Activated CD8-positive, alpha-beta memory T cell treated with anti-CD3 and anti-CD28 coated beads, Interleukin-2, amount 10 ng/mL, durations not matched to agents 7 days and 5 days (primary cell): ENCODE measurements at places on chromosomes 7 and 10. TPM values are rescaled to one million over a fixed set of nuclear protein-coding genes. Genes with fewer than 3 reads are reported as not detected.

Gene BTBD16
- not detected for total RNA-seq

Gene DGKI
- 2.2 TPM for total RNA-seq

Gene ADCY1
- 6.7 TPM for total RNA-seq

GRCh38 chr7:31398815-31399214, 58.3 kb upstream of the NEUROD6 start:
- no peak for DNase-seq

Gene BLNK
- not detected for total RNA-seq

GRCh38 chr7:77877791-77878190, 79.2 kb downstream of the PHTF2 start:
- no peak for DNase-seq

Gene LRRC18
- not detected for total RNA-seq
